ENCODE measurements at places on chromosomes 11 and 22. TPM values are rescaled to one million over a fixed set of nuclear protein-coding genes. Genes with fewer than 3 reads are reported as not detected.

The AQP11 gene
- 0.28 TPM for total RNA-seq

The ARHGAP32 gene
- total RNA-seq, result 3.4 TPM

The SLC35C1 gene
- total RNA-seq, result 20.2 TPM

The HTR3A gene
- not detected for total RNA-seq

The GALNT18 gene
- total RNA-seq, result 1.7 TPM

The OR6T1 gene
- total RNA-seq, result not detected

The ROBO4 gene
- not detected for total RNA-seq

The FJX1 gene
- total RNA-seq, result not detected

The SHANK3 gene
- total RNA-seq, result 0.06 TPM

The FAM180B gene
- total RNA-seq, result not detected

The KLHDC7B gene
- total RNA-seq, result 21.9 TPM

The MYBPC3 gene
- 0.11 TPM for total RNA-seq

The OR6A2 gene
- 0.08 TPM for total RNA-seq

The GNG3 gene
- not detected for total RNA-seq

The OR8D1 gene
- not detected for total RNA-seq

The OR51B4 gene
- not detected for total RNA-seq

The GAS2 gene
- 1.9 TPM for total RNA-seq

The PVALB gene
- not detected for total RNA-seq

The CSKMT gene
- 27.3 TPM for total RNA-seq

The MDK gene
- 7.4 TPM for total RNA-seq

The NKAPD1 gene
- 22.7 TPM for total RNA-seq

The BEST1 gene
- 0.20 TPM for total RNA-seq

The NPAS4 gene
- 0.23 TPM for total RNA-seq

The SOX6 gene
- not detected for total RNA-seq

The OSM gene
- 125 TPM for total RNA-seq

The SLC22A24 gene
- total RNA-seq, result not detected

The MS4A3 gene
- not detected for total RNA-seq

The MMP10 gene
- not detected for total RNA-seq

The OR2AG1 gene
- not detected for total RNA-seq

The CBLIF gene
- total RNA-seq, result not detected

The USP28 gene
- total RNA-seq, result 43.0 TPM

The PPP1R14B gene
- 124 TPM for total RNA-seq

The PLAAT4 gene
- 158 TPM for total RNA-seq

The TMEM258 gene
- 127 TPM for total RNA-seq

The GGT5 gene
- not detected for total RNA-seq

The MRGPRX3 gene
- not detected for total RNA-seq

The FSHB gene
- total RNA-seq, result not detected

The A4GALT gene
- not detected for total RNA-seq

The SLC22A8 gene
- total RNA-seq, result not detected

The OR8K1 gene
- total RNA-seq, result not detected
